Stimulated activated naive CD8-positive, alpha-beta T cell treated with anti-CD3 and anti-CD28 coated beads, Interleukin-15, amount 100 ng/mL, for 72 hours (primary cell): ENCODE measurements at places on chromosomes 2 and 18.

DNA sequence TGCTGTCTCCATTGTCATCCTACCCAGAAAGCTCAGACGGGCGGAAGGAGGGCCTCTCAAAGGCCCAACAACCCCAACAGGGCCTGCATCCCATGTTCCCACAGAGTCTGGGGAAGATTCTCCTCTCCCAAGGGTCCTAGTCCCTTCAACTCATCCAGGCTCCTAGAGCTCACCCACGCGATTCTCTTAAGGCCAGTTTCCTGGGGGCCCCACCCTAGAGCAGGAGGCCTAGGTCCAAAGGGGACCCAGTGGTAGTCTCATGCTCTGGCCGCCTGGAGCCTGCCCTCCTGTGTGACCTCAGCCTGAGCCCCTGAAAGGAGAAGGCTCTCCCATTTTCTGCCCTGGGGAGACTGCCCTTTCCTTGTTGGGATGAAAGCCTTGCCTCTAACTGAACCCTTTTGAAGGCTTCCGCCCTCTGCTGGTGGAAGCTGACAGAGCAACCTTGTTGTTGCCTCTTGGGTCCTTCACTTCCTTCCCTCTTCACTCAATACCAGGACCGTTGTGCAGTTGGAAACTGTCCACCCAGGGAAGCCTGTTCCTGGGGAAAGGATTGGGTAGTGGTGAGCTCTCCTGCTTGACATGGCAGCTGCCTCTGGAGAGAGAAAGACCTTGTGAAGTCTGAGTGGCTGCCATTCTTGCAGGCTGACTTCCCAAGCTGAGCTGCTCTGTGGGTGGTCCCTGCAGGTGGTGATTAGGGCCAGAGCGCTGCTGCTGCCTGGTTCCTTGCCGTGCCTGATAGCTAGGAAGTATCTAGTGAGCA lies 86.0 kb upstream of the ALPP start:
- DNase-seq, result peak; percentile 29

DNA sequence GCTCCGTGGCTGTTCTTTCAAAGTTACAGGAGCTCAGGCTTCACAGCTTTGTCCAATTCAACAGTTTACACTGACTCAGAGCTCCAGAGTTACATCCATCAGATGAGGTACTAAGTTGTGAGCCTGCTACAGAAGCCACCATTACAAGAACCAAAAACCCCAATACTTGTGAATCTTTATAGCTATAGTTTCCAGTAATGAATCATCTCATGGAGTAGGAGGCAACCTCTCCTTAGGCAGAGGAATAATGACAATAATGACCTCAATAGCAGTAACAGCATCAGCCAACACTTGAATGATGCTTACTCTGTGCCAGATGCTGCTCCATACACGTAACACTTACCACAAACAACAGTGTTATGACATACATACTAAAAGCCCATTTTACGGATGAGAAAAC lies 3.6 kb downstream of the ZC3H8 start:
- DNase-seq, result no peak

DNA sequence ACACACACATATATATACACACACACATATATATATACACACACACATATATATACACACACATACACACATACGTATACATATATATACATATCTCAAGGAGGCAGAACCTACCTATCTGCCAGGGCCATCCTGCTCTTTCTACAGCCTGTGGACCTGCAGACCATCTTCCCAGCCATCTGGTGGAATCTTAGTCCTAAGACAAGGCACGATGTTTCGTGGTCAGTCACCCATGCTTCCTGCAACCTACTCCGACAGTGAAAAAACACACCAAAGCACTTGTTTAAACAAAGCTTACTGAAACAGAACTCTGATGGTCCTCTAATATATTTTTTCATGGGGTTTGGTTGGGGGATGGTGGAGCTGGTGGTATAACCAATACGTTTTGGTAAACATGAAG lies 164.2 kb upstream of the ZNF521 start:
- DNase-seq, result no peak

GRCh38 chr2:54514822-54515569 lies 58.9 kb downstream of the SPTBN1 start:
- DNase-seq, result no peak

DNA sequence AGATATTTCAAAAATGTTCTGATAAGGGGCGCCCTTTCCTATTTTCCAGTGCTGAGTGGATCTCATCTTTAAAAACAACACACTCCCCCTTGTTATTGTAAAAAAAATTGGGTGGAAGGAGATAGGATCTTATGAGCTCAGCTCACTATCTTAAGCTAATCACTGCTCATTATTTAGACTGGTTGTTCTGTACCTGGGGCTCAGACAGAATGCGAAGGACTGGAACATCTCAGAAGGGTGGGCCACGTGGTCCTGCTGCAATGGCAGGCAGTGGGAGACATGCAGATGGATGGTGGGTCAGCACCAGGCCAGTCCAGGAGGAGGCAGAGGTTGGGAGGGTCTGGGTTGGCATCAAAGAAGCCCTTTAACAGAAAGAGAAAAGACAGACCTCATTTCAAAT lies 48.3 kb upstream of the GPR155 start:
- no peak for DNase-seq

- no peak for DNase-seq
Measured at GRCh38 chr2:19246496-19246895, 111.9 kb downstream of the OSR1 start.

DNA sequence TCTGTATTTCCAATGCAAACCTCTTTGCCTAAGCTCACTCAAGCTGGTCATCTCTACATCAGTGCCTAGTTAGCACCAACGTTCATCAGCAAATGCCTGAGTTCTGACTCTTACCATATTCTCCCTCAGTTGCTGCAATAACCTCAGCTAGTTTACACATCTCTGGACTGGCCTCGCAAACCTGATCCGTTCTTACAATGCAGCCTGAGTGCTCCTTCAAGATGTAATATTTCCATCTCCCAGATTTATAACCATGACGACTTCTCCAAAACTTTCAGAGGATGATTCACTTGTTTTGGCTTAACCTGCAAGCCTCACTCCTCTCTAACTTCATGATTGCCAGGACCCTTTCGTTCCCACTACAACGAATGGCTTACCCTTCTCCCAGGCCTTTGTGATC lies 69.7 kb downstream of the DIPK1C start:
- no peak for DNase-seq

DNA sequence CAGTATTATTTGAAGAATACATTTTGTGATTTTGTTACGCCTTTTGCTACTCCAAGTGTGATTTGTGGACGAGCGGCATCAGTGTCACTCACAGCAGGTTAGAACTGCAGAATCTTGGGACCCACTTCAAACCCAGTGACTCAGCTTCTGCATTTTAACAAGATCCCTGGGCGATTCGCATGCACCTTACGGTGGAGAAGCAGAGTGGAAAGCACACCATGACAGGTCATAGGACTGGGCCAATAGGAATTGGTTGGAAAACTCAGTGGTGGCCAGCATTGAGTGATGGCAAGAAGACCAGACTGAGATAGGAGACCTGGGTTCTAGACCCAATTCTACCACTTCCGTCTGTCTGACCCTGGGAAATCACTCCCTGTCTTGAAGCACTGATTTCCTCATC lies 26.3 kb downstream of the CTLA4 start:
- DNase-seq, result no peak

GRCh38 chr2:122136056-122136455 lies 380.6 kb downstream of the TSN start:
- no peak for DNase-seq

DNA sequence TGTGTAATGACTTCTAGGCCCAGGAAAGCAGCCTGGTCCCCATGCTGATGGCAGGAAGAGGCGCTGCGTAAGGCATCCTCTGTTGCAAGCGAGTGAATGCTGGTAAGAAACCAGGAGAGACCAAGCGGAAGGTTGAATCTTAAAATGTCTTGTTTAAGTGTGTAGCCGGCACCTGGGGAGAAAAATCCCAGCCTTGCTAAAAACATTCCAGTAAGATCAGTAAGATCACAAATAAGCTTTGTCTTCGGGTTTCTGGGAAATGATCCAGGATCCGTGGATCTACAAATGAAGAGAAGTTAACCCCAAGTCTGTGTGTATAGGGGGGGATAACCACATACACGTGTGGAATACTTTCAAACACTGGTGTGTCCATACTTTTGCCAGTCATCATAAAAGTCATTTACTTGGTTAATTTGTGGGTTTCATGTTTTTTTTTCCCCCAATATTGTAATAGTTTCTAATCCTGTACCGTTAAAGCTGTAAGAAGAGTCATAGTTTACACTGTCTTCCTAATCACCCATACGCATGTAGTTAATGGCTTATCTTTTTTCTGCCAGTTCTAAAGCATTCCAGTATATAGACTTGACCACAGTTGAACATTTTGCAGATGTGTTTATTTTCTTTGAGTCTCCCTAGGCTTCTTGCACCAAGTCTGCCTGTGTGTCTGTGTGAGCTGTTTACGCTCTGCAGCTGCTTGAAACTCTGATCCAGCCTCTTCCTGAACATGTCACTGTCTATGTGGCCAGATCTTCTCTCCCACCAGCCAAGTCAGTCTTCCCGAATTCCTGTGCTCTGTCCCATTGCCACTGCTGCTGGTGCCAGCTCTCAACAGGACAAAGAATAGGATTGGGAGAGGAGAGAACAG lies 135.9 kb upstream of the ARL4C start:
- no peak for DNase-seq

- DNase-seq, result no peak
Measured at GRCh38 chr2:219287580-219288265, 8.6 kb downstream of the DNAJB2 start.

GRCh38 chr2:241200822-241201395 lies 12.4 kb downstream of the ANO7 start:
- no peak for DNase-seq

DNA sequence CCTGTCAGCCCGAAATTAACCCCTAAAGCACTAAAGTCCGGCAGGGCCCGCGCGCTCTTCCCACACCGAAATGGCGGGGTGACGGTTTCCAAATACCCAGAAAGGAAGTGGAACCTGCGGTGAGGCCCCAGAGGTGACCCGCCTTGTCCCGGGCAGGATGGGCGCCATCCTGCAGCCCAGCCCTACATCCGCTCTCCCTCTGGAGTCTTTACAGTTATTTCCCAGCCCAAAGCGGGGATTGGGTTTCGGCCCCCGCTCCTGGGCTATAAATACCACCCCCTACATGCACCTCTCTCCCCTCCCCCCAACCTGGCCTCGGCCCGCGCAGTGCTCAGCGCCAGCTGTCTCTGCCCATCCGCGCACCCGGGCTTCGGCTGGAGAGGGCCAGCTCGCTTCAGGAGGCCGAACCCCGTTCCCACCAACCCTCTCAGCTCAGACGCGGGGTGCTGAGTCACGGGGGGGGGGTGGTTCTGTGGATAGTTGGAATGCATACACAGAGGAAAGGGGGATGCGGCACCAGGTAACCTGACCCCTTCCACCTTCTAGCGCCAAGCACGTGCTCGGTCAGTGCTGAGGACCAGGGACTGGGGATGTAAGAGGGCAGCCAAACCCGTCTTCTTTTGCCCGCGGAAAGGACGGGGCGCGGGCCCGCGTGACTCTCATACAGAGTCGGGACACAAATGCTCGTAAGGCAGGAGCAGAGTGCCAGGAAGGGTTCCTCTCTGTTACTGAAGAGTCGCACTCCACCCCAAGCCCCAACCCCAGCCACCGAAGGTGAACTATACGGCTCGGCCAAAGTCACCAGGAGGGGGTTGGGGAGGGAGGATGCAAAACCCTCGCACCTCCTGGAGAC lies at the start of gene TUBA4B:
Gene TUBA4B (plus strand): TSS at position 344 of the 853 bp plus-strand sequence. CDS start 165 bp downstream, at position 509.
- peak; percentile 65 for DNase-seq

DNA sequence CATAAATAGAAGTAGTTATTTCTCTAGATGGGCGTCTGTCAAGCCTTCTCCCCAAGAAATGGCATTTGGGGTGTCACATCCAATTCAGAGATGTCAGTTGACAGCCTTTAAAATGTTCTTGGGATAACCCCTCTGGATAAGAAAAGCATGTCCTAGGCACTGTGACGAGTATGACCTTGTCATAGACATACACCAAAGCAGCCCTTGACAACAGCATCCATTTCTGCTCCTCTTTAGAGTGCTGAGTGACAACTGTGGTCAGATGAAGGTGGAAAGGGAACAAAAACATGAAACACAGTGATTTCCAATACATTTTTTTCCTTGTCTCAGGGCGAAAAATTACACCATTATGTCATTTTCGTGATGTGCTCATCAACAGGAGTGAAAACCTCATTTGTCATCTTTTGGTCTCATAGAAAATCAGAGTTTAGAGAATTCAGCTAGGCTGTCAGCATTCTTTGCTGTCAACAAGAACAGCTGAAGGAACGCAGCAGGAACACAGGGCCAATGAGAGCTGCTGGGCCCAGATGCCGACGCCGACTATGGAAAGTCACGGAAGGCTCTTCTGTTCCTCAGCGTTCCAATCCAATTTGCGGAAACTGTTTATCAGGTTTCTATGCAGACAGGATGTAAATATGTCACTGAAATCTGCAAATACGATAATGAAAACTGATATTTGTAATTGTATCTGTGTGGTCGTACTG lies 193.2 kb downstream of the ICOS start:
- DNase-seq, result no peak
